ENCODE measurements at places on chromosomes 5 and 9. TPM values are rescaled to one million over a fixed set of nuclear protein-coding genes. Genes with fewer than 3 reads are reported as not detected.
A peak's percentile ranks its signal among the peaks of the same experiment; 100 is the strongest.

PFN3 gene
- not detected for total RNA-seq

GABRB2 gene
- 63.2 TPM for total RNA-seq

MACIR gene
- 44.3 TPM for total RNA-seq

FUT7 gene
- total RNA-seq = 0.09 TPM

GRIA1 gene
- 171 TPM for total RNA-seq

ZNG1A gene
- 37.8 TPM for total RNA-seq

PLEKHG4B gene
- total RNA-seq = 8.2 TPM

- DNase-seq = no peak
Observed at GRCh38 chr9:114287763-114288192, 35.1 kb upstream of the ORM1 start.

GRCh38 chr5:163574472-163575440, 69.3 kb downstream of the MAT2B start:
- DNase-seq = no peak

DNA sequence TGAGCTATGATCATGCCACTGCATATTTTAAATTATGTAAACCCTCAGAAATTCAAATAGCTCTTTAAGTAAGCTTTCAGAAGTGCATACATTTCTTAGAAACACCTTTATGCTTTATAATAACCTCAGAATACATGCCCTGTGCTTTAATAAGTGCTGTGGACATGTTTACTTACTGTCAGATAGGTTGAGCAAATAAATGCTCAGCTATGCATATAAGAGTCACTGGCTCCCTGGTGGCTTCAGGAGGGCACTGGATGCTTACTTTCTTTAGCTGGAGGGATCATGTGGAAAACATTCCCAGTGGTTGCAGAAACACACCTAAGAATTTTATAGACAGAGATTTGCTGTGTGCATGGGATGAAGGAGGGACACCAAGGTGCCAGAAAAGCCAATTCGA, 74.4 kb downstream of the PDE6A start:
- DNase-seq = no peak

DNA sequence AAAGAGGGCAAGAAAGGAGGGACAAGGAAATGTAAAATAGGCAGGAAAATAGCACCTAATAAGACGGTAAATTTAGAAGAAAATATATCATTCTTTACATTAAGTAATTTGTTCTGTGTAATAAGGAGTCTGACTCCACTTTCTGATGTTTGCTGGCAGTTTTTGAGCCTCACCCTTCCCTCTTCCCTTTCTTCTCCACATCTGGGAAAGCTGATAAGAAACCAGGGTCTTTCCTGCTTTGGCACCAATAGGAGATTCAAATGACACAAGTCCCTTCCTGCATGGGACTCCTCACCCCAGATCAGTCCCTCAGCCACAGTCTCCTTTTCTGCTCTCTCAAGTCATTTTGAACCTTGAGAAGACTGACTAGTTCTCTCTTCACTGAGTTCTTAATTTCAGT, 31.2 kb upstream of the LECT2 start:
- DNase-seq = no peak

- peak; percentile 72 for DNase-seq
Observed at GRCh38 chr5:108381350-108381953, 446 bp downstream of the FBXL17 start.

GRCh38 chr5:126143622-126144021, 279.6 kb upstream of the GRAMD2B start:
- no peak for DNase-seq

GRCh38 chr5:82591021-82591515, 312.9 kb upstream of the RPS23 start:
- DNase-seq = no peak
